Fibroblast of skin of scalp (primary cell): ENCODE measurements at places on chromosomes 2 and 18.

DNA sequence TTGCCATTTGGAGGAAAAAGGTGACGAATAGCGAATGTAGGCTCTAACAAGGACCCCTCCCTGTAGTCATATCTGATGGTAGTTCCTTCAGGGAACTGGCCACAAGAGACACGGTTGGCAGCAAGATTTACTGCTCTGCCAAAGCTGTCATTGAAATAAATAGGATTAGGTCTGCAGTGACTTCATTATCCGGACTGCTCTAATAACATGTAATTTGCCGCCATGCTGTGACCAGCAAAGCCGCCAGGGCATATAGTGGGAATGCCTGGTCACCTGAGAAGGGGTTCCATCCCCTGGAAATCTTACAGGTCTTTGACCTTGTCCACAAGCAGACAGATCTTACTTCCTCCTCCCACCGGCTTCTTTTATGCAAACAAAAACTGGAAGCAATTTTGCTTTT lies 59.4 kb upstream of the LAPTM4A start:
- DNase-seq, result no peak

DNA sequence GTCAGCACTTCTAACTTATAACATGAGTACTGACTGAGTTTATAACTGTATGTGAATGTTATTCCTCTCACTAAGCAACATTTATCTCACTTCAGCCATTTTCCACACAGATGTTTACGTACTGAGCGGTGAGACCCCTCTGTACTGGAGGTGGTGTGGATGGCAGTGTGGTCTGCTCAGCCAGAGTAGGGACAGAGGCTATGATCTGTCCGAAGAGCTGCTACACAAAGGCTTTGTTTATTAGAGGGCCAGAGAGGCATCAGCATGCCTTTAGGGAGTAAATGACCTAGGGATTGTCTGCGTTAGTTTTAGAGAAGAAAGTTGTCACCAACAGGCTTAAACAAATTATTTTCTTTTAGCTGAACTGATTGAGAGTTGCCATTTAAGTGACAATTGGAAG lies 23.2 kb upstream of the TACR1 start:
- DNase-seq, result no peak

GRCh38 chr2:65666156-65666725 lies 233.8 kb upstream of the SPRED2 start:
- peak; percentile 69 for DNase-seq

DNA sequence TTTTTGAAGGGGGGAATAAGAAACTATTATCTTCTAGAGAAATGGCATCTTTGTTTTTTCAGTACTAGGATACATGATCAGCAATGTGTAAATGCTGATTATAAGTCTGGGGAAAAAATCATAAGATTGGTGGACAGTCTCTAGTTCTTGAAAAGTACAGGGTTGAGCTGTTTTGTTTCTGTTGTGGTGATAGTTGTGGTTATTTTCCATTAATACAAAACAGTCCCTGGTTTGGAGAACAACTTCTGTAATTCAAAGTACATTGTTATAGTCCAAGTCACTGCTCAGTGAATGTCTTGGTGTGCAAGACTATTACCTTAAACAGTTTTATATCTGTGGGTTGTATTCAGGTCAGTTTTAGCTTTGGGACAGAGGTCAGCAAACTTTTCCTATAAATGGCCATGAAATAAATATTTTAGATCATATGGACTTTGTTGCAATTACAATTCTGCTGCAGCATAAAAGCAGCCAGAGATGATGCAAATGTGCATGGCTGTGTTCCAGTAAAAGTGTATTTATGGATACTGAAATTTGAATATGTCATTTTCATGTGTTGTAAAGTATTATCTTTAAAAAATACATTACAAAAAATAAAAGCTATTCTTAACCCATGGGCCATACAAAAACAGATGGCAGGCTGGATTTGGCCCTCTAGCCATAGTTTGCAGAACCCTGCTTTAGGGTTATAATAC lies 111.0 kb downstream of the CERS6 start:
- no peak for DNase-seq

DNA sequence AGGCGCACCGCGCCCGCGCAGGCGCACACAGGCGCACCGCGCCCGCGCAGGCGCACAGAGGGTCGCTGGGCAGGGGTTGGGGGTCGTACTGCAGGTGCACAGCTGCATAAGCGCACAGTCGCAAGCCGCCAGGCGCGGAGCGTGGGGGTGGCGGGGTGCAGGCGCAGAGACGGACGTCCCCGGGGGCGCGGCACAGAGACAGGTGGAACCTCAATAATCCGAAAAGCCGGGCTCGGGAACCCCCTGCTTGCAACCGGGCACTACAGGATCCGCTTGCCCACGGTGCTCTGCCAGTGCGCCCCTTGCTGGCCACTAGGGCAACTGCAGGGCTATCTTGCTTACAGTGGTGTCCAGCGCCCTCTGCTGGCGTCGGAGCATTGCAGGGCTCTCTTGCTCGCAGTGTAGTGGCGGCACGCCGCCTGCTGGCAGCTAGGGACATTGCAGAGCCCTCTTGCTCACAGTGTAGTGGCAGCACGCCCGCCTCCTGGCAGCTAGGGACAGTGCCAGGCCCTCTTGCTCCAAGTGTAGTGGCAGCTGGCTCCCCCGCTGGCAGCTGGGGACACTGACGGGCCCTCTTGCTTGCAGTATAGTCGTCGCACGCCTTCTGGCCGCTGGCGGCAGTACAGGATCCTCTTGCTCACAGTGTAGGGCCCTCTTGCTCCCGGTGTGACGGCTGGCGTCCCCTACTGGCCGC lies 34.9 kb downstream of the FAM110C start:
- peak; percentile 8 for DNase-seq
